Thoracic aorta (tissue), 2 donors: ENCODE measurements at places on chromosomes 7 and 10.

DNA sequence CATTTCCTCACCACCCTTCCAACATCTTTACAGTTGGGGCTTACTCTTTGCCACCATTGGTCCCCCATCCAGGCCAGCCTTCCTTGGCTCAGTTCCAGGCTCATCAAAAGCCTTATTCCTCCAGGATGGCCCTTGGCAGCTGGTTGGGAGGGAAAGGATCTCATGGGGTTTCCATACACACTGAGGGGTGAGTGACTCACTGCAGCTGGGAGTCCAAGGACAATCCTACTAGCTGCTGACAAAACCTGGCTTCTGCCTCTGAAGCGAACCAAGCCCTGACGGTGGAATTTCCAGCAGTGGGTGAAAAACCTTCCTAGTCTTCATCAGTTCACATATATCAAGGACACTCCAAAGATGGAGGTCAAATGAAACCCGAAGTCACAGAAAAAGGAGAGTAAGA lies 22.9 kb downstream of the CRHR2 start:
- no peak for DNase-seq

GRCh38 chr7:1449951-1450350 lies 9.3 kb downstream of the MICALL2 start:
- no peak for DNase-seq

GRCh38 chr10:128029731-128030369 lies 96.4 kb downstream of the MKI67 start:
- no peak for DNase-seq

GRCh38 chr10:94023906-94024305 lies 30.2 kb downstream of the PLCE1 start:
- DNase-seq = no peak

DNA sequence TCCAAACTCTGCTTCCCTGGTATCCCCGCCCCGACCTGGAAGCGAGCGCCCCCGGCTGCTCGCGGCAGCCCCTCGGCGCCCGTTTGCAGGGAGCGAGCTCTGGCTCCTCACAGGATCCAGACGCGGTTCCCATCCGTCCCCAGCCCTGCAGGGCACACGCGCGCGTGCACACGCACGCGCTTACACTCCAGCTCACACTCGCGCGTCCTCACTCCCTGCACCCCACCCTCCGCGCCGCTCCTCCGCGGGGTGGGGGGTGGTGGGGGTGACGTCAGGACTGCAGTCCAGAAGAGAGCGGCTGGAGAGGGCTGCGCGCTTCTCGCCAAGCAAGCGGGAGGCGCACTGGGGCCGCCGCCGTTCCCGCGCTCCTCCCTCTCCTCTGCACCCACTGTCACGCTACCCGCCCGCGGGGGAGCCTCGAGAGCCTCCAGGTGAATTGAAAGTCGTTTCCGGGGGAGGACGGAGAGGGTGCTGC lies 255.6 kb downstream of the OTUD1 start:
- no peak for DNase-seq

DNA sequence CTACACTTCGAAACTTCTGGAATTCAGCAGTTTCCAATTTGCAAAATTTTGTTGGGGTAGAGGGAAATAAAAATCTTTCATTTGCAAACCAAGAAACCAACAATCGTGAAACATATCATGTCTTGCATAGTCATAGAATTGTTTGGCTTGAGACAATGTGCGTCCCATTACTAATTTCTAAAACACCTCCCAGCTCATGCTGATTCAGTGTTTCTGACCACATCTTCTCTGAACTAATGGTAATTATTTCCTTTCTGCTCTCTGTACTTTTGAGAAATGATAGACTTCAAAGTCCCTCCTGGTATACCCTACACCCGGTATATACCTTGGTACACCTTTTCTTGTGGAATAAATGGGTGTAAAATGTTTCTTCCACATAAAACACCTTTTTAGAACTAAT lies 41.8 kb upstream of the TSPAN13 start:
- no peak for DNase-seq

- no peak for DNase-seq
These were observed 634.4 kb upstream of the POT1 start for GRCh38 chr7:125563964-125564529.

DNA sequence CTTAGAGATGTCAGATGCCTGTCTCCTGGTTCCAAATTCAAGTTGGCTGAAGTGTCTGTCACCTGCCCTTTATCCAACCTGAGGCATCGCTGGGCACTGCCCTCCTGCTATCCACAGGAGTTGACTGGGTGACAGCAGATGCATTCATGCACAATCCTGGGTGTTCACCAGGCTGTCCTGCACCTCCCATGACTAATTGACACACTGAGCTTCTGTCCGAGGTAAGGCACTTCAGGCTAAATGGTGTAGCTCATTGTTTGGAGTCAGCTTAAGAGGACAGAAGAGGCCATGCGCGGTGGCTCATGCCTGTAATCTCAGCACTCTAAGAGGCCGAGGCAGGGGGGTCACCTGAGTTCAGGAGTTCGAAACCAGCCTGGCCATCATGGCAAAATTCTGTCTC lies 2.4 kb downstream of the UCMA start:
- DNase-seq = no peak

GRCh38 chr7:104272767-104273384 lies 55.5 kb upstream of the LHFPL3 start:
- no peak for DNase-seq

GRCh38 chr7:159084069-159084801 lies 60.4 kb downstream of the VIPR2 start:
- no peak for DNase-seq

DNA sequence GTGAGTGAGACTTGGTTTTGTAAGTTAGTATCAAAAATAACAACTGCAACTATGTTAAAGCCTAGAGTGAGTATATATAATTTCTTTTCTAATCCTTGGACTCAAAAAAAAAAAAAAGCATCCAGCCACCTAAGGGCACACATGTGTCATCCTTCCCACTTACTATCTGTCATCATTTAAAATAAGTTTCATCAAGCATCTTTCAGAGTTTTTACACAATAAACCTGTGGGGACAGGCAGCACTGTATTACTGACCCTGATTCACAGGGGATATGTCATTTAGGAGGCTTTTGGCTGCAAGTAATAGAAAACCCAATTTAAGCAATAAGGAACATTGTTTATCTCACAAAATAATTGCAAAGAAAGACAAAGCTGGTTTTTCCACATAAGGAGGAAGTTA lies 32.3 kb upstream of the OSBPL3 start:
- DNase-seq = no peak

DNA sequence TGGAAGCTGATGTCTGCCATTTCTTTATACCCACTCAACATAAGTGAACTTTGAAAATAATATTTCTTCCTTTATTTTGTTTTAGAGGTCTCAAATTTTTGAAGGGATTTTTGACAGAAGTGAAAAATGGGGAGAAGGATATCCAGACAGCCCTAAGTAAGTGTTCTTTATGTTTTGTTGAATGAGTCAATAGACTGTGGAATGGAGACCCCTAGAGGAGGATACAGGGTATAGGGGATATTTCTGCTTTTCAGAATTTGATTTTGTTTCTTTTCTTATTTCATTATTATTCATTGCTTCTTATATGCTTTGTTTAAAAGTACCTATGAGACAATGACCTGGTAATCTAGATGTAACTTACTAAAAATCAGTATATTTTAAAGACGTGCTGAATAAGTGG lies 34.4 kb downstream of the PLEKHA8 start:
- DNase-seq = no peak
